H9 (cell line): ENCODE measurements at places on chromosomes 4 and X.

DNA sequence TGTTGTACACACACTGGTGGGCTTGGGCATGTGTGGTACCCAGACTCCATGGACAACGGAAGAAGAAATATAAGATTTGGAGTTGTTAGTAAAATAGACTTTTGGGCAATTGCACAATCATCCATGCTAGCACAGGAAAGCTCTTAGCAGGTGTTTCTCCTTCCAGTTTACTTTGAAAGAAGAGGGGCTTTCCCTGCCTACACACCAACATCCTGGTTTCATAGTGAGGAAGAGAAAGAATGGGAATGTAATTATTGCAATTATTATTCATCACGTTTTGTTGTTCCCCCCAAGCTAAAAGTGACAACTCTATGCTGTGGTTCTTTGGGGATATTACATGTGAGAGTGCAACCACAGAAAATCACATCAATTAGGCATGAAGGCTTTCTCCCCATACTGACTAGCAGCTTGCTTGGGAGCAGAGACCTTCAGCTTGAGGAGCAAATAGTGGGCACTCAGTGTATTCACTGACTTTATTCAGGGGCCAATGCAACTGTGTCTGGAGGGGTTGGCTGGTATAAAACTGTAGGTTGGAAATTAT is 57.2 kb upstream of the PUDP start:
- DNase-seq: no peak

DNA sequence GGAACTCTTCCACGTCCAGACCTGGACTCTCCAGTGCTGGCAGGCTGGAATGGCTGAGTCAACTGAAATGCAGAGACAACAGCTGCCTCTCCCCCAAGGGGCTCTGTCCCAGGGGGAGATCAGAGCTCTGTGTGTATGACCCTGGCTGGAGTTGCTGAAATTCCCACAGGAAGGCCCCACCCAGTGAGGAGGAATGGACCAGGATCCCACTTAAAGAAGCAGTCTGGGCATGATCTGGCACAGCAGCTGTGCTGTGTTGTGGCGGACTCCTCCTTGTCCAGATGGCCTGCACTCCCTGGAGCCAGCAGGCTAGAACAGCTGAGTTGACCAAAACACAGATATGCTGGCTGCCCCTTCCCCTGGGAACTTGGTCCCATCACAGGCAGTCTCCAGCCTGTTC is 25.4 kb downstream of the C4orf17 start:
- no peak for DNase-seq

DNA sequence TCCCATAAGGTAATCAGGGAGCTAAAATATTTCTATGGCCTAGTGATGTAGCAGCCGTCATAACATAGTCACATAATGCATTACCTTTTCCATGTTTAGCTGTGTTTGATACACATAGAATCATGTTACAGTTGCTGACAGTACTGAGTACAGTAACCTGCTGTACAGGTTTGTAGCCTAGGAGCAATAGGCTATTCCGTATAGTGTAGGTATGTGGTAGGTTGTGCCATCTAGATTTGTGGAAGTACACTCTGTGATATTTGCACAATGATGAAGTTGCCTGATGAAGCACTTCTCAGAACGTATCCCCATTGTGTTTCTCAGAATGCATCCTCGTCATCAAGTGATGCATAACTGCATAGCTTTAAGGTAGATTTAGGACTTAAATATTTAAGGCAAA is 495.6 kb upstream of the ZFP42 start:
- DNase-seq: no peak

- no peak for DNase-seq
These were observed 3.8 kb upstream of the HSD17B13 start for GRCh38 chr4:87326460-87326859.

DNA sequence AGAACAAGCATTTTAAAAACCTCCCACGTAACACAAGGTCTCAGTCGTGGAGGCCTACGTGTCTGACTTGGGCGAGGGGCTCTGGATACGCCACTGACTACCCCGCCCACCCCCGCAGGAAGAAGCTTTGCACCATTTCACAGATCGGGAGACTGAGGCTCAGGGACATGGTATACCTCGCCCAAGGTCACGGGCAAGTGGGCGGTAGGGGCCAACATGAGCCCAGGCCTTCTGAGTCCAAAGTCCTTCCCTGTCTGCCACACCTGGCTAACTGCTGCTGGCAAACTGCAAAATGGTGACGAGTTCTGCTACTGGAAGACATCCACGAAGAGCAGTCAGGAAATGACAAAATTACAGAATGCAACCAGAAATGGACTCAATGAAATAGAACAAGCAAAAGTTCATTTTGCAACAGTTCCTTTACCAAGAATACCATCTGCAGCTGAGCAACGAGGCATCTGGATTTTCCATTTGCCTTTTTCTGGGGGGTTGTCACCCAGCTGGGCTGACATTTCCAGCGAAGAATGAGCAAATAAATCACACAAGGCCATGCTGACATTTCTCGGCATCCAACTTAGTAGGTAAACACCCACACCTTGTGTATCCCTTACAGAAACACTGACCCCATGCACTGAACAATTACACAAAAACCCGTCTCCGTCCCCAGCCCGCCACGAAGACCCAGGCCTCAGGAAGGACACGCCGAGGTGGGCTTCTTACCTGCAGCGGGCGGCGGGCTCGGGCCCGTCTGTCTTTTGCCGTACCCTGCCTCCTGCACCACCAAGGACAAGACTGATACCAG is 70.2 kb upstream of the AFAP1 start:
- DNase-seq: no peak

- DNase-seq: no peak
These were observed 985.6 kb upstream of the PCDH7 start for GRCh38 chr4:29734343-29735213.

DNA sequence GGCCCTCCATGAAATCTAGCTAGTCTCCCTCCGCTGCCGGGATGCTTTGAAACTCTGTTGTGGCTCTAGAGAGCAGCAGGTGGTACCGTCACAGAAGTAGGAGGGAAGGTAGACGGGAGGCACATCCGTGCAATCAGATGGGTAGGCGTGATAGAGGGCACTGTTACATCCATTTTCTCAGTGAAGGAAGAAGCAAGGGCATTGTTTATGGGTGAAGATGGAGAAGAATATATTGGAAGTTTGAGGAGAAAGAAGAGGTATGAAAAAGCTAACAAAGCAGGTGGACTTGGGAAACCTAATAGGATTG is 1.3 kb downstream of the ANAPC4 start:
- no peak for DNase-seq
